Hippocampal formation (tissue), 2 donors: ENCODE measurements at places on chromosomes 7 and 10.
A peak's percentile ranks its signal among the peaks of the same experiment; 100 is the strongest.

- DNase-seq = no peak
These were observed 36.0 kb downstream of the AGAP3 start for GRCh38 chr7:151122276-151122675.

DNA sequence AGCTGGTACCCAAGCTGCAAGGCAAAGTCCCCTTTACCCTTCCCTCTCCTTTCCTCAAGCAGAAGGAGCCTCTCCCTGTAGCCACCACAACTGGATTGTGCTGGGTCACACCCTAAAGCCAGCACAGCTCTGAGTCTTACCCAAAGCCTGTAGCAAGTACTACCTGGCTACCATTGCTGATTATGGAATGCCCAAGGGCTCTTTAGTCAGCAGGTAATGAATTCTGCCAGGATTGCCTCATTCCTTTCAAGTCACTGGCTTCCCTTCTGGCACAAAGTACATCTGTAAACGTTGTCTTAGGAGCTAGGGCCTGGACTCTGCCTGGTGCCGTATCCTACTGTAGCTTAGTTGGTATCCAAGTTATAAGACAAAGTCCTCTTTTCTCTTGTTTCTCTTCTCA lies 52.0 kb downstream of the FAS start:
- no peak for DNase-seq

- DNase-seq = no peak
These were observed 94.9 kb upstream of the TBX20 start for GRCh38 chr7:35348611-35349400.

DNA sequence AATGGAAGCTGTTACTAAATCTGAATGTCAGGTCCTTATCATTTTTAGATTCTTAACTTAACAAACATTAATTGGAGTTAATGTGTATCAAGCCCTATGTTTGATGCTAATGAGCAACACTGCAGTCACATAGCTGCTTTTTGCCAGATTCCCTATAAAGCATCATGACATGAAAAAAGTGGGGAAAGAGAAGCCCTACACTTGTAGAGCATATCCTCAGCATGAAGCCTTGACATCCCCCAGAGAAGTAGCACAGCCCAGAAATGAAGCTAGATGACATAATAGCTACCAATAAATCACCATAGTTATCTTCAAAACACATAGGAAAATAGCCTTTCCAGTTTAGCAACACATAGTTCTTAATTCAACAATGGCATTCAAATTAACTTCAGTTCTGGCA lies 49.2 kb upstream of the CDK1 start:
- no peak for DNase-seq

DNA sequence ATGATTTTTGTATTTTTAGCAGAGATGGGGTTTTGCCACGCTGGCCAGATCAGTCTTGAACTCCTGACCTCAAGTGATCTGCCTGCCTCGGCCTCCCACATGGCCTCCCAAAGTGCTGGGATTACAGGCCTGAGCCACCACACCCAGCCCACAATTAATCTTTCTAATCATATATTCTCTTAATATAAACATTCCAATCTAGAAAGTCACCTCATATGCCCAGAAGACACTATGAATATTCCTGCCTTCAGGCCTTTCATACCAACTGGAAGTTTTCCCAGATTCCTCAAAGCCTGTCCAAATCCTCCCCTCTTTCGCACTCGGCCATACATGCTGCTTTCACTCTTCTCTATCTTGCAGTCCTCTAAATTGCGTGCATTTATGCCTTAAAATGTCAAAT lies 32.6 kb downstream of the PDZD8 start:
- no peak for DNase-seq

DNA sequence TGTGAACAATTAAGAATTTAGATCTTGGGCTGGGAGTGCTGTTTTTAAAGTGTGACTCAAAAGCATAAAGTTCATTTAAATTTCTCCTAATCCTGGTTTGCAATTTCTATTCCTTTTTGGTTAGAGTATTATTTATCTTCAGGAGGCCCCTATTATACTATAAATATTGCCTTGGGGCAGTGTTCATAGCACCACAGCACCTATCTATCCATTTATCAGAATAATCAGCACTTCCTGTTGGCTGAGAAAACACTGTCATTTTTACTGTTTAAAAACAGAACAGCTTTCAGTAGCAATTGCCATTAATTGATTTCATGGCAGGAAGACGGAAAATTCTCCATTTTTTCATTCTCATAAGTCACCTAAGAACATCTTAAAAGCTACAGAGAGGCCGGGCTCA lies 111.4 kb downstream of the KIAA1217 start:
- DNase-seq = no peak

- no peak for DNase-seq
These were observed 7.3 kb upstream of the FEZF1 start for GRCh38 chr7:122311734-122312450.

DNA sequence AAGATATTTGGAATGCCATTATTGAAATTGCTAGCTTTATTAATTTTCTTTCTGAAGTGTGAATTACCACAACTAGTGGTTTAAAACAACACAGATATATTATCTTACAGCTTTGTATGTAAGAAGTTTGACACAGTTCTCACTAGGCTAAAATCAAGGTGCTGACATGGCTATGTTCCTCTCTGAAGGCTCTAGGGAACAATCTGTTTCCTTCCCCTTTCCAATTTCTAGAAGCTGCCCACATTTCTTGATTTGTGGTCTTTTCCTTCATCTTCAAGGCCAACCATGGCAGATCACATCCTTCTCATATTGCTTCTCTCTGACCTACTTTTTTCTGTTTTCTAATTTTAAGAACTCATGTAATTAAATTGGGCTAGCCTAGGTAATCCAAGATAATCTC lies 43.3 kb upstream of the SLC26A3 start:
- no peak for DNase-seq

GRCh38 chr7:78542541-78542940 lies 744.0 kb downstream of the PHTF2 start:
- no peak for DNase-seq

- DNase-seq = no peak
These were observed 113.5 kb upstream of the IL6 start for GRCh38 chr7:22613496-22613895.

- no peak for DNase-seq
These were observed 178.0 kb downstream of the NPSR1 start for GRCh38 chr7:34835901-34836600.

GRCh38 chr7:144588559-144589051 lies 185.1 kb upstream of the NOBOX start:
- no peak for DNase-seq

DNA sequence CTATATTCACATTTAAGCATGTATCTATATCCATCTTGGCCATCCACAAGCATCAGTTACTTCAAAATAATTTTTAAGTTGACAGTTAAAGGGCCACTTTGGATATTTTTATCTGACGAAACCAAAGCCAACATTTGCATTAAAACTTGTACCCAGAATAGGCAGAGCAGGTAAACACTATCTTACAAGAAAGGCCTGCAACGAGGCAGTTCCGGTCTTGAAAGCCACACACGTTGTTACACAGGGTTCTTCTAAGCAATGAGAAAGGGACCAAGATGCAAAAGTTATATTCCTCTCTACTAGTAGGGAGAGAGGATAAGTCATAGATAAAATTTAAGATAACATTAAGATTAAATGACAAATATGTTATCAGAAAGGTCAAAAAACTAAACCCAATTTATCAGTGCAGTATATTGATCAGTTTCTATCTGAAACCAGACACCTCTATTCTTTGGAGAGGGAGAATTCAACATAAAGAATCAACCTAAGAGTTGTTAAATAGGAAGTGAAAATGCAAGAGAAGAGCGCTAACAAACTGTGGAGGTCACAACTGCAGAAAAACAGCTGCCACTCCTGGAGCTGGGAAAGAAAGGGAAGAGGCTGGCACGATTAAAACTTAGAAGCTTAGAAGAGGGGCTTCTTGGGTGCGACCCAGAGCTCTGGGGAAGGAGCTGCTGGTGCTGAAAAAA lies 701.3 kb downstream of the TNS3 start:
- no peak for DNase-seq

- DNase-seq = no peak
These were observed 573.6 kb downstream of the DNAJB6 start for GRCh38 chr7:157910446-157910845.

- DNase-seq = no peak
These were observed 560.2 kb downstream of the KCNMA1 start for GRCh38 chr10:77077316-77077945.

GRCh38 chr10:131212763-131213325 lies 98.7 kb downstream of the TCERG1L start:
- DNase-seq = no peak

DNA sequence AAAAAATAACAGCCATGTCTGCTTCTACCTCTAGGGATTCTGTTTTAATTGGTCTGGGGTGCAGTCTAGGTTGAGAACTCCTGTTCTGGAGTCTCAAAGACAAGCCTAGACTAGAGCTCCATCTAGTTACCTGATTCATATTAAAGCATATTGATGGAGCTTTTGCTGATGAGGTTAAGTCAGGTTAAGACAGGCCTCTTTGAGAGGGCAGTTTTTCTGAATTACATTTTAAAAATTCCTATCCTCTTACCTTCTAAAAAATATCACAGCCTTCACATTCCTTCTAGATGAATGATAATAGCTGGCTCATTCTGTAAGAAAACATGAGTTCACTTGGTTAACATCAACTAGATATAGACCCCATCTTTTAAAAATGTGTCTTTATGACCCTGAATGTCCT lies 28.9 kb downstream of the MGAM start:
- no peak for DNase-seq

GRCh38 chr10:45581216-45581549 lies 91.4 kb downstream of the ZFAND4 start:
- DNase-seq = no peak

DNA sequence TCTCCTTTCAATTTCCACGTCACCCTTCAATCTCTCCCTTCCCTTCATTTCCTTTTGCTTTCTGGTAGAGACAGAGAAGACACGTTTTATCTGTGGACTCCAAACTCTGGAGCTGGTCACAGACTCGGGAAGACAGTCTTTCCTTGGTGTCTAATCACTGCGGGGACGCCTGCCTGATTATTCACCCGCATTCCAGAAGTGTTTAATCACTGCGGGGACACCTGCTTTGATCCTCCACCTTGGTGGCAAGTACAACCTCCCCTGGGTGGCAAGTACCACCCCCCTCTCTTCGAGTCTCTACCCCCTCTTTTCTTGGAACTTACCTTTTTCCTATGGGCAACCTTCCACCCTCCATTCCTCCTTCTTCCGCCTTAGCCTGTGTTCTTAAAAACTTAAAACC lies 15.3 kb upstream of the LRRC61 start:
- DNase-seq = no peak

DNA sequence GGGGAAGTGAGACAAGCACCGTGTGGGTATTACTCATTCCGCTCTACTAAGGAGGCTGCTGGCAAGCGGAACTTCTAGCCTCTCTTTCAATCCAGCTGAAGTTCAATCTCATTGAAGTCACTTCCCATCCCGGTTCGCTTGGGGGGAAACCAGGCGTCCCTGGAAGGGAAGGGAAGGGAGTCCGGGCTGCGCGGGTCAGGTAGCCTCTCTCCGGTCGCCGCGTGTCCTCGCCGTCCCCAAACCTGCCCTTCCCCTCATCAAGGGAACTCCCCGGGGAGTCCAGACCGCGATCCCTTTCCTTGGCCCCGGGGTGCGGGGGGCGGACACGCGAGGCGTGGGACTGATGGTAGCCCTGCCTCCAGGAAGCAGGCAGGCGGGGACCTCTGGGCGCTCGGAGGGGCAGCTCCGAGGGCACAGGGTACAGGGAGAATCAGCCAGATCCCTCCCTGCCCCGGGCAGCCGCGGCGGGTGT lies 598 bp upstream of the ZEB1 start:
- DNase-seq = peak; percentile 6

DNA sequence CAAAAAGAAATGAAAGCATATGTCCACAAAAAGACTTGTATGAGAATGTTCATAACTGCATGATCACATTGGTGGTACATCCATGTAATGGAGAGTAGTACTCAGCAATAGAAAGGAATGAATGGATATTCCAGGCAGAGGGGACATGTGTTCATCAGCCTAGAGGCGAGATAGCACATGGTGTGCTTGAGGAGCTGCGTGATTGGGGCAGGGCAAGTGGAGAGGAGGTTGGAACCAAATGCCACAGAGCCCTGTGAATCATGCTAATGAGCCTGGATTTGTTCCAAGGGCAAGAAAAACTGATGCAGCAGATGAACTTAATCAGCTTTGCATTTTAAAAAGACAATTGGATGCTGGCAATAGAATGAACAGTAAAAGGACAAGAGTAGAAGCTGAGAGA lies 73.3 kb downstream of the C10orf90 start:
- no peak for DNase-seq
